ENCODE measurements at places on chromosomes 11 and 22. TPM values are rescaled to one million over a fixed set of nuclear protein-coding genes. Genes with fewer than 3 reads are reported as not detected.

NPTXR gene
- polyA plus RNA-seq, result 4.7 TPM

A4GALT gene
- 24.4 TPM for polyA plus RNA-seq

GRK2 gene
- polyA plus RNA-seq, result 54.4 TPM

SEZ6L gene
- polyA plus RNA-seq, result 0.17 TPM

CCDC87 gene
- polyA plus RNA-seq, result 0.37 TPM

CCT8L2 gene
- not detected for polyA plus RNA-seq

TP53AIP1 gene
- 1.2 TPM for polyA plus RNA-seq

MMP10 gene
- polyA plus RNA-seq, result not detected

SGSM1 gene
- polyA plus RNA-seq, result 2.0 TPM

DNA sequence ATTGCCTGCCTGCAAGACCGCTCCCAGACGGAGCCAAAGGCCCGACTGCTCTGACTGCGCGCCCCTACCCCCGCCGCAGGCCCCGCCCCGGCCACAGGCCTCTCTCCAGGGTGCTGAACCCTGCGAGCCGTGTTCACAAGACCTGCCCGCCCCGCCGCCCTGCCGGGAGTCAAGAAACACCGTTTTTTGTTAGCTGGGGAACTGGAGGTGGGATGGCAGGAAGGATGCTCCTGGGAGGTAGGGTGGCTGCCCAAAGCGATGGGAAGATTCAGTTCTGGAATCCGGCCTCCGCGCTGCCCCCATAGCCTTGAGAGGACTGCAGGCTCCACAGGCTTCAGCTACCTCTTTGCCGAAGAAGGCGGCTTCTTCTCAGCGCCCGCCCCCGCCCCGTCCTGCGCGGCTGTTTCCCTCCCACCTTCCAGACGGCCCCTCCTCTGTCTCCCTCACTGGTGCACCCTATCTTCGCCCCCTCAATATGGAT lies 2.7 kb upstream of the PDE2A start:
- DNase-seq, result no peak

GRCh38 chr11:114615448-114616361 lies 20.1 kb upstream of the NXPE4 start:
- DNase-seq, result no peak

DNA sequence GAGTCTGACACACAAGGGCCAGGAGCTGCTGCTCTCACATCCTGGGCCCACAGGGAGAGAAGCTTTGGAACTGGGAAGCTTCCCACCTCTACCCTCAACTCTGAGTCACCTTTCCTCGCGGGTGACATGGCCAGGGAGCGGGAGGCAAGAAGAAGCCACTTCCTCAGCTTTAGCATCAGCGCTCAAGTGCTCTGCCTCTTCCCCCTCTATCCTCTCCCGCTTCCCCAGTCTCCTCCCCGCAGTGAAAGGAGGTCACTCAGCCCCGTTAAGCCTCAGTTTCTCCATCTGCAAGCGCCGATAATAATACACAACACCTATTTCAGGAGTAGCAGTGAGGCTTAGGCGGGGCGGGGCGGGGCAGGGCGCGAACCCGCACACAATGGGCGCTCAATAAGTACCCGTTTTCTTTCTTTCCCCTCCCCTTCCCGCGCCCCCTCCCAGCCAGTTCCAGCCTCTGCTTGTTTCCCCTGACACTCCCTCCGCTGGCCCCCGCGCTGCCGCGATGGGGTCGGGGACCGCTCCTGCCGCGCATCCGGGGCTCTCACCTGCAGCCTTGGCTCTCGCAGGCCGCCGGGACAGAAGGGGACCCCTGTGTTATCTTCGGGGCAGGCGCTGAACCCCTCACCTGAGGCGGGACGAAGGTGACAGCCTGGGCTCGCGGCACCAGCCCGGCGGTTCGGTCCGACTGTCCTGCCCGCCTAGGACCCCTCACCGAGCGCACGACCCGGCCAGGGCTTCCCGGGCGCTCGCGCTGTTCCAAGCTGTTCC lies 892 bp downstream of the GDPD5 start:
- DNase-seq, result no peak

- DNase-seq, result no peak
These were observed 26.1 kb downstream of the INTS4 start for GRCh38 chr11:77968337-77968736.

- DNase-seq, result no peak
These were observed 9.4 kb downstream of the PLAAT2 start for GRCh38 chr11:63553759-63554158.

GRCh38 chr11:71204294-71204693 lies 48.1 kb downstream of the SHANK2 start:
- DNase-seq, result no peak

DNA sequence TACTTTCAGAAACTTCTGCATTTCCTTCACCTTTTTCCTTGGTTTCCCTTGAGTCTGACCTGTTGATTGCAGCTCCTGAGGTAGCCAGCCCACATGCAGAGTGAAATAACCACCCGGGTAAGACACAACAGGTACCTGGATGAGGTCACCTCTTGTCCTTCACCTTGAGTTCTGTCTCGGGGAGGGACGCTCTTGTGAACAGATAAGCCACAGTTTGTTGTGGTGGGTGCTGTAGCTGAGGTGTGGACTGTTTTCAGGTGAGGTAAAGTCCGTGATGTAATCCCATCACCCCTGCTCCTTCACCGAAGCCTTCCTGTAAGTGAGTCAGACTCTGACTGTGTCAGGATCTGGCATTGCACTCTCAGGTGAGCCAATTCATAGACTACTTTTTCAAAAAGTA lies 183.1 kb downstream of the NAV2 start:
- DNase-seq, result no peak

GRCh38 chr11:132126973-132127899 lies 756.8 kb downstream of the NTM start:
- peak; percentile 65 for DNase-seq

DNA sequence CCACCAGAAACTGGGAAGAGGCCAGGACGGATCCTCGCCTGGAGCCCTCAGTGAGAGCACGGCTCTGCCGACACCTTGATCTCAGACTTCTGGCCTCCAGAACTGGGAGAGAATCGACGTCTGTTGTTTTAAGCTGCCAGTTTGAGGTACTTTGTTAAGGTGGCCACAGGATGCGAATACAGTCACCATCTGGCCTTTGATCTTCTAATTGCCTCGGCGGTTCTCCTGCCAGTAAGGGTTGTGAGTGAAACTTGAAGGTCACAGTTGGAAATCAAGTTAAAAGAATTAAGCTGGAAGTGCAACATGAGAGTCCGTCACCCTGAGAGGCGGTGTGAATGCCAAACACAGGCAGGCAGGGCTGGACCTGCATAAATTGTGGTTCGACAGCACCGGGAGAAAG lies 27.9 kb downstream of the PARVB start:
- no peak for DNase-seq

- no peak for DNase-seq
These were observed 4.3 kb downstream of the KBTBD3 start for GRCh38 chr11:106072804-106073203.

- DNase-seq, result no peak
These were observed 682.6 kb downstream of the KCNA4 start for GRCh38 chr11:29333993-29334775.

DNA sequence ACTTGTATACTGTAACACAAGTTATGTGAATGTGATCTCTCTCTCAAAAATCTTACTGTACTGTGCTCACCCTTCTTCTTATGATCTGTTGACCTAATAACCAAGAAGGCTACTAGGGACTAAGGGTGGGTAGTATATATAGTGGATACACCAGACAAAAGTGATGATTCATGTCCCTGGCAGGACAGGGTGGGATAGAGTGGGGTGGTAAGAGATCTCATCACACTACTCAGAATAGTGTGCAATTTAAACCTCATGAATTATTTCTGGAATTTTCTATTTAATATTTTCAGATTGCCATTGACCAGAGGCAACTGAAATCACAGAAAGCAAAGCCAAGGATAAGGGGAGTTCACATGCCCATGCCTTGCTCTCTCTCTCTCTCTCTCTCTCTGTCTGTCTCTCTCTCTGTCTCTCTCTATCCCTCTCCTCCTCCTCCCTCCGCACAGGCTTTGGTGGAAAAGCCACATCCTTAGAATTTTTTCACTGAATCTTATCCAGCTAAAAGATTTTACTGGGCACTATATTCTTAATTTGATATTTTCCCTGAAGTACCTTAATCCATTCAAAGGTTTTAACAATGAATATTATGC lies 12.0 kb upstream of the STK33 start:
- DNase-seq, result no peak

GRCh38 chr11:78150346-78150745 lies 10.9 kb upstream of the ALG8 start:
- DNase-seq, result no peak

DNA sequence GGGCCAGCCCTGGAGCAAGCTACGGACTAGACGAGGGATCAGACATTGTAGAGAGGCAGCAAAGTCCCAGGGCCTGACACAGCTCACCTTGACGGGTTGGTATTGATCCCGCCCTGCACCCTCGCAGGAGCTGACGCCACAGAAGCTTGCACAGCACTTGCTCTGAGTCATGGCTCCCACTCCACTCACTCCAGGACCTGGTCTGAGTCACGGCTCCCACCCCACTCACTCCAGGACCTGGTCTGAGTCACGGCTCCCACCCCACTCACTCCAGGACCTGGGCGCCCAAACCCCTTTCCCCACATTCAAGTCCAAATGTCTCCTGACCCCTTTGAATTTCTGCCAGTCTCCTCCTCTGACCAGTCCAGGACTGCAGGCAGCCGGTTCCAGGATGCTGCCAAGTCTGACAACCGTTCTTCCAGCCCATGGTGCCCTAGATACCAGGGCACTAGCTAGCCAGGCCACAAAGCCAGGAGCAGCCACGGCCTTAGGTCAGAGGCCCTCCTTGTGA lies 6.0 kb upstream of the PNPLA5 start:
- DNase-seq, result no peak

DNA sequence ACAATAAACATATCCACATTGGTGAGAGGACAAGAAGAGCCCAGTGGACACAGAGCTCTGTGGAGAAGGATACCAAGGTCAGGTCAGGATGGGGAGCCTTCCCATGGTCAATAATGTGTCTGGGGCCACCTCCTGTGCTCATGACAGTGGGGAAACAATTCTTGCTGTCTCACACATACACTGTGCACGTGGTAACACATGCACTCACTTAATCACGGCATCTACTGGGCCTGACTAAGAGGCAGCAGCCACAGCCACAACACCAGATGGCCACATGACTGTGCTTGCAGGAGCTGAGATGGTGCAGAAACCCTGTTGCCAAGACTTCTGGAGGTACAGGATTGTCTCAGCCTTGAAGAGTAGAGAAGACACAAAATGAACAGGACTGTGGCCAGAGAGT lies 28.6 kb downstream of the C22orf42 start:
- no peak for DNase-seq

- no peak for DNase-seq
These were observed 7.1 kb downstream of the RFPL1 start for GRCh38 chr22:29445508-29445907.

Data from left renal cortex interstitium (tissue), 4 donors.